Naive B cell (primary cell): ENCODE measurements at places on chromosomes 6 and 20.
A peak's percentile ranks its signal among the peaks of the same experiment; 100 is the strongest.

DNA sequence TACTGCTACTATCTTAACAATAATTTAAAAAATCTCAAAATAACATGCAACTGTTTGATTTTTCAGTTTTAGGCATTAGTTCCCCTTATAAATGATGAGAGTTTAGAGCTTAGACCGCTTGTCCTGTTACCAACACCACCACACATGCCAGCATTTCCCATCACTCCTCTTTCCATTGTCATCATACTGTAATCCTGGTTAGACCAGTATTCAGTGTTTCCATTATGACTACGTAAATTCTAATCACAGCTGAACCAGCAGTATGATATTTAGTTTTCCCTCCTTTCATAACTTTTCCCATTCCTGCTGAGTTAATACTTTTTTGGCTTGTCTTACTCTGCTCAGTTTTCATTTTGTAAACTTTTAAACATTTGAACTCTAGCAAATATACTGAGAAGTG lies 12.2 kb upstream of the TBC1D20 start:
- no peak for DNase-seq
- H3K4me1 ChIP-seq: peaks cover 17% of the 10 kb centered on the region
- H3K27ac ChIP-seq: peak overlapping the region; percentile 69
- H3K36me3 ChIP-seq: no peaks in the 10 kb centered on the region
- no peaks in the 10 kb centered on the region for H3K27me3 ChIP-seq

GRCh38 chr20:5374171-5374570 lies 57.4 kb upstream of the PROKR2 start:
- no peak for DNase-seq
- H3K4me3 ChIP-seq: no peak overlapping the region
- no peak overlapping the region for H3K27ac ChIP-seq
- no peaks in the 10 kb centered on the region for H3K36me3 ChIP-seq

DNA sequence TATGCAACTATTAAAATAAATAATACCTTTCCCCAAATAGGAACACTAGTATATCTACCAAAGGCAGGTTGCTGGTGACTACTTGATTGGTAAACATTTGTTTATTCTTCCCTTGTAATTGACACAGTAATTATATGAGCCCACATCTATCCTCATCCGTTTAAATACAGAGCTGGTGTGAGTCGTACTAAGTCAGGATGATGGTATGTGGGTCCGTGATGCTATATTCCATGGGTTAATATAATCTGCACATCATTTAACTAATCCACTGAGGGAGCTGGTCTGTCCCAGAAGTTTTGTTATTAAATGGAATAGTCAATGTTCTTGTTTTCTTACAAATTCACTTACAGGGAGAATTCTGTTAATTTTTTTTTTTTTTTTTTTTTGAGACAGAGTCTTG lies 164.0 kb upstream of the AGPAT4 start:
- H3K27me3 ChIP-seq: no peaks in the 10 kb centered on the region
- DNase-seq: no peak
- H3K4me1 ChIP-seq: no peaks in the 10 kb centered on the region

DNA sequence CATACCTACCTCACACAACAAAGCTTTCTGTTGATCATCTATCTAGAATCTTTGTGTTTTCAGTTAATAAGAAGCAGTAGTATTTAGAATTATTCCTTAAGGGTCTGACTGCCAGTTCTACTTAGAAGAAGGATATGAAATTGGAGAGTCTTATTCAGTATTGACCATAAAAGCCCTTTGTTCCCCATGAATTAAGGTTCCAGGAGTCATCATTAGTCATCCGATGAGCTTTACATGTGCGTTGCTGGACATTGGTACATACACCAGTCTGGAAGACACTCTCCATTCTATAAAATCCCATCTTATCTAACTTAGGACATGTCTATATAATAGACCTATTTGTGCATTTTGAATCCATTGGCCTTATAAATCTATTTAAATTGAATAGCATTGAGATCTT lies 34.4 kb upstream of the RNF217 start:
- no peak overlapping the region for H3K4me3 ChIP-seq
- H3K36me3 ChIP-seq: no peaks in the 10 kb centered on the region
- H3K4me1 ChIP-seq: no peaks in the 10 kb centered on the region
- no peak for DNase-seq
- no peak overlapping the region for H3K27ac ChIP-seq

DNA sequence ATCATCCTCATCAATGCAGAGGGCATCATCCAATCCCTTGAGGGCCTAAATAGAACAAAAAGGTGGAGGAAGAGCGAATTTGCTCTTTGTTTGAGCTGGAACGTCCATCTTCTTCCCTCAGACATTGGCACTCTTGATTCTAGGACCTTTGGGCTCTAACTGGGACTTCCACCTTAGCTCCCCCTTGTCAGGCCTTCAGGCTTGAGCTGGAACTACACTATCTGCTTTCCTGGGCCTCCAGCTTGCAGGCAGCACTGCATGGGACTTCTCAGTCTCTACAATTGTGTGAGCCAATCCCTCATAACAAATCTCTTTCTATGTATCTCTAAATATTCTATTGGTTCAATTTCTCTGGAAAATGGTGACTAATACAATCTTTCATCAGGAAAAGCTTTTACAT lies 155.4 kb downstream of the MCHR2 start:
- no peaks in the 10 kb centered on the region for H3K36me3 ChIP-seq
- no peak overlapping the region for H3K4me3 ChIP-seq
- no peaks in the 10 kb centered on the region for H3K4me1 ChIP-seq
- no peak overlapping the region for H3K27ac ChIP-seq

GRCh38 chr20:18144541-18145099 lies 7.0 kb downstream of the KAT14 start:
- H3K4me1 ChIP-seq: peaks cover 16% of the 10 kb centered on the region
- H3K4me3 ChIP-seq: no peak overlapping the region
- no peaks in the 10 kb centered on the region for H3K27me3 ChIP-seq
- H3K36me3 ChIP-seq: peaks cover 6% of the 10 kb centered on the region
- no peak for DNase-seq
- no peak overlapping the region for H3K27ac ChIP-seq

DNA sequence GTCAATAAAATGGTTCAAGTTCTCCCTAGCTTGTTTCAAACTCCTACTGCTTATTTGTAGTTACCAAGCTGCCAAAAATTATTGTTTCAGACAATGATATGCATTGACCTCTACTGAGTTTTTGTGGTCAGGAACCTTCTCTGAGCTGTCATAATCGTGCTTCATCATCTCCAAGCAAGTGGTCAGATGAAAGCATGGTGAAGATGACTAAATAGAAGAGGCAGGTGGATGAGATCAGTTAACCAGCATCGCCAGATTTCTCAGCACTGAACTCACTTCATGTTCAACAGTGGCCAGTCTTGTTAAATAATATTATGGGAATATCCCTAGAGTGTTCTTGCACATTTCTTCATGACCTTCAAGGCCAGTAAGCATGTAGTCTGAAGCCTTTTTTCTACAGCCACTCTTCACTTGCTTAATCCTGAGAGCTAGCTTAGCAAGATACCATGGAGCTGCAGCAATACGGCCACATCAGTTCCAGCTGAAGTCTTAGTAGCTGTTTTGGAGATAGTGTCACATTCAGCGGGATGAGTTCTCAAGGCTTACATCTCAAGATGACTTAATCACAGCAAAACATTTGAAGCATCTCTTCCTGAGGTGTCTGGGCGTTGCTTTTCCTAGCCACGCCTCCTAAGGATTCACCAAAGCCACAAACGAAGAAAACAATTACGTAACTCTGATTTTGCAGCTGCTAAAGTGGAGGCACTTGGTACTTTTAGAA lies 101.6 kb upstream of the TMEM30A start:
- no peaks in the 10 kb centered on the region for H3K4me1 ChIP-seq
- DNase-seq: no peak
- H3K27ac ChIP-seq: no peak overlapping the region
- no peaks in the 10 kb centered on the region for H3K36me3 ChIP-seq
- H3K4me3 ChIP-seq: no peak overlapping the region
- H3K27me3 ChIP-seq: peaks cover 5% of the 10 kb centered on the region

- H3K36me3 ChIP-seq: no peaks in the 10 kb centered on the region
- H3K27me3 ChIP-seq: peaks cover 44% of the 10 kb centered on the region
- no peak for DNase-seq
- peak overlapping the region; percentile 92 for H3K4me3 ChIP-seq
- H3K4me1 ChIP-seq: peaks cover 13% of the 10 kb centered on the region
Observed at GRCh38 chr6:13012296-13012695, 295.7 kb downstream of the PHACTR1 start.

GRCh38 chr6:84681693-84682326 lies 82.6 kb downstream of the TBX18 start:
- no peak overlapping the region for H3K4me3 ChIP-seq
- no peaks in the 10 kb centered on the region for H3K27me3 ChIP-seq
- no peak overlapping the region for H3K27ac ChIP-seq

DNA sequence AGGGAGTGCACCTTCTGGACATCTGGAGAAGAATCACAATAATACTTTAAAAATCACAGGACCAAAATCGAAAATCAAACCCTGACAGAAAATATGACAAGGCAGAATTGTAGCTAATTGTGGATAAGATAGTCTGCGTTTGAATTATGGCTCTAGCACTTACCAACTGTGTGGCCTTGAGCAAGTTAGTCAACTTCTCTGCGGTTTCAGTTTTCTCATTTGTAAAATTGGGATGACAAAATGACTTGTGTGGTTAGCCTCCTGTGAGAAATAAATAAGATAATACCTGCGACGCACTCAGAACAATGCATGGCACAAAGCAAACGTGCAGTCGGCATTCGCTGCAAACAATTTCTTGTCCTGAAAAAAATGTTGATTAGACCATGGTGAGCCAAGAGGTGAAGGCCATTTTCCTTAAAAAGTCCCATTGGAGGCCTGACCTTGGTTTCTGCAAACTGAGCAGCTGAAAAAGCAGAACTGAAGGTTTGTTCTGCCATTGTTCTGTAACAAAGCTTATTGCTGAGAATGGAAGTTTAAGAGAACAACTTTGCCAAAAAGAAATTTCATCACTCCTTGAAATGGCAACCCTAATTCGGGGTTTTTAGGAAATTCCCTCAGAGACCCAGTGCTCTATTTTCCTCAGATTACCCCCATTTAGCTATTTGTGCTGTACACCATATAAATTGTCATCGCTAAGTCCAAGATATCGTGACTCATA lies 266.3 kb downstream of the ERMARD start:
- no peaks in the 10 kb centered on the region for H3K36me3 ChIP-seq
- H3K27me3 ChIP-seq: peaks cover 34% of the 10 kb centered on the region
- no peak overlapping the region for H3K4me3 ChIP-seq
- no peak for DNase-seq
- H3K27ac ChIP-seq: no peak overlapping the region
- no peaks in the 10 kb centered on the region for H3K4me1 ChIP-seq
